ENCODE measurements at places on chromosomes 3 and 15.

DNA sequence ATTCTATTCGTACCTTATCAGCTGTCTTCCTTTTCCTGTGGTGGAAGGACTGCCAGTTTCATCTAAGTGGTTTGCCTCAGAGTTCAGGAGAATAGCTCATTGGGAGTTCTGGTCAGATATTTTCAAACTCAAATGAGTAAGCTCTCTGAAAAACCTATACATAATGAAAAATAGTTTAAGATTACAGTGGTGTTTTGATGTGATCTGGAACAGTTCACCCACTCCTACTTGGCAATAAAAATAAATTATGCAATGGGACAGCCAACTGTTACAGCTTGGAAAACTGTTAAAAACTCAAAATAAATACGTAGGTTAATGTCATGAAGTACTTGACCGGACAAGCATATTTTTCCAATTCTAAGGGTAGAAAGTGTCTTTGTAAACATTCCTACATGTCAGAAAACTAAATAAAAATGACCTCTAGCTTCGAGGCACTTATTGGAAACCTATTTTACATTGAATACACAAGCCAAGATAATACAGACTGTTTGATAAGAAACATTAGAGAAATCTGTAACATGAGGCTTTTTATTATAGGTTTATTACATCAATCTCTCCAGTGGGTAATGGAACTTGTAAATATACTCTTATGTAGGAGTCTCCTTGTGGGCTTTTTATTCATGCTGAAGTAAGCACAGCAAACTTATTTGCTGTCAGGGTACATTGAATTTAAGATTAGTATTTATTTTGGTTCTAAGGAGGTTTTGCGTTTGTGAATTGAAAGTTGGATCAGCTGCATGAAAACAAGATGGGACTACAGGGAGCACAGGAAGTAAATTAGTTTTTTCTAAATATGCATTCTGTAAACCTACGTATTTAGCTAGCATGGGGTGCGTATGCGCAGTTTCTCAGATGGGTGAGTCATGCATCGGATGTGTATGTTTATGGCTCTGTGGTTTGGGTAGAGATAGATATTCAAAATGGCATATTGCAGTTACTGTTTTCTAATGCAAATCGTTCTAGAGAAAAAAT, 453.1 kb downstream of the IL5RA start:
- peak; percentile 39 for DNase-seq

DNA sequence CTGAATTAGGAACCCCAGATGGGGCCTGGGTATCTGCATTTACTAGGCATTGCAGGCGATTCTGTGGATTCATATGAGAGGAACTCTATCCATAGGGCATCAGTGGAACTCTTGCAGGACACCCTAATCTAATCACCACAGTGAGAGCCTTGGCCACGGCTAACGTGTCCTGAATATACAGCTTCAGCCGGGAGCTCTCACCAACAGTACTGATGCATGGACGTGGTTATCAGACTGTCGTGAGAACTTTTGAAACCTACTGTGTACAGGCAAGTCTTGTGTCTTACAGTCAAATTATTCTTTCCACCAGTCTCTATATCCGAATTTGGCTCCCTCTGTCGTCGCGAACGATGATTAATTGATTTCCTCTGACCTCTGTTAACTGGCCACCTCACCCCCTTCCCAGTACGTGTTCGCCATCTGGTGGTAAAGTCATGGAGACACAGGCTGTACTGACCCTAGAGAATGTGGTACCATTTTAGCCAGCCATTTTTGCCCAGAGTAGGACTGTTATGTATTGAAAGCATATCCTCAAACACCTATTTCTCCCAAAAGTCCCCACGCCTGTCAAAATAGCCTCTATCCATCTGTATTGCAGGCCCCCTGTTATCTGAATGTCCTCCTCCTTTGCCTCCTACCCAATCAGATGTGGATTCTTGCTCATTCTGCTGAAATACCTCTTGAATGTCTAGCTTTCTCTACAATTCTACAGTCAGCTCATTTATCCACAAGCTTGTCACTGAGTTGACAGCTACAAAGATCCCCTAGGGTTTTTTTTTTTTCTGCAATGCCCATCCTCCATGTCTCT, 39.7 kb downstream of the GLDN start:
- DNase-seq: peak; percentile 70

- DNase-seq: no peak
These were observed 530.0 kb downstream of the EPHB1 start for GRCh38 chr3:135325096-135325495.

DNA sequence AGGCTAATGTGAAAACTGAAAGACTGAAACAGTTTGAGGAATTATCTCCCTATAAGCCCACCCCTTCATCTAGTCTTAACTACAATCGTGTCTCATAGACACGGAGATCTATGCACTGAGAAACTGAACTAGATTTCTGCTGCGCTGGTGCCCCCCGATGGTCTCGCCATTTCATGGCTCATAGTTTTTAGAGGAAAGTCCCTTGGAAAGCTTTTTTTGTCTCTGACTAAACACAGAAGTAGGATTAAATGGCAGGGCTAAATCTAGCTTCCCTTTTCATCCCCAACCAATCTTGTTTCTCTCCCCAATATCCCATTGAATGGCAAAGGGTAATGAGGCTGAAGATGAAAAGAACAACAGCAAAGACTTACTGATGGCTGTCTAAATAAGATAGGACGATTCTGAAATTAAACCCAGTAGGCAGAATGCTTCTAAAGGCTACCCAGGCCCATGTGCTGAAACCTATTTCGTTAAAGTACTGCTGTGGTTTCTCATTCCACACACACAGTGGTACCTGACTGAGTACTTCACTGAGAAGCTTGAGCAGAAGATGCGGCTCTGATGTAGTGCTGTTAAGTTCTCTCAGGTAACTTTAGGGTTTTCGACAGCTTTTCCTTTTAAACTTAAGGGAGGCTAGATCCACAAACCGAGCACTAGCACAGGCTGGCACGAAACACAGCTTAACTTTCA, 142.7 kb downstream of the GADL1 start:
- DNase-seq: peak; percentile 54

DNA sequence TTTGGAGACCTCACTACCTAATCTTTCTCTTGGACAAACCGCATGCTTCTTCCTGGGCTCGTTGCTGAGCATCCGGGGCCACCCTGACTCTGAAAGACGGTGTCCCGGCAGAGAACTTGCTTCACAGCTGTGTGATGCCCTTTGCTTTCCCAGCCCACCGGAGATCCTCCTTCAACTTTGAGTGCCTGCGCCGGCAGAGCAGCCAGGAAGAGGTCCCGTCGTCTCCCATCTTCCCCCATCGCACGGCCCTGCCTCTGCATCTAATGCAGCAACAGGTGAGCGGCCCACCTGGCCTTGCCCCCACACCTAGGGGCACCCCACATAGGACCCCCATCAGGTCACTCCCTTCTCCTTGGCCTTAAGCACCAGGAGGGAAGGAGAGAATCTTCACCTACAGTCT, 37.7 kb downstream of the CHDH start:
- DNase-seq: no peak

DNA sequence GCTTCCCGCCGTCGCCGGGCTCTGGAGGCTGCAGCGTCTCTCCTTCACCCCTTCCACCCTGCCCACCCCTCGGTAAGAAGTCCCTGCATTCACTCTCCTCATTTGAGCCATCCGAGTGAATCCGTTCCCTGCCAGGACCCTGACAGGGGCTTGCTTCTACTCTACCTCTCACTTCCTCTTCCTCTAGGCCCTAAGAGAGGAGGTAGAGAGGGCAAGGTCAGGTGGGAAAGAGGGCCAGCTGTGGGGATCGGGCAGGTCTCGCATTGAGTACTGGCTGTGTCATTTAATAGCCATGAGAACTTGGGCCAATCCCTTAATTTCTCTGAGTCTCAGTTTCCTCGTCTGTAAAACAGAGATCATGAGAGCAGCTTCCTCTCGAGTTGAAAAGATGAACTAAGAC, 283.6 kb downstream of the UACA start:
- no peak for DNase-seq

- DNase-seq: no peak
These were observed 68.6 kb downstream of the ST6GAL1 start for GRCh38 chr3:186998937-186999368.

- peak; percentile 89 for DNase-seq
These were observed 89.7 kb downstream of the LIPC start for GRCh38 chr15:58521293-58521991.

DNA sequence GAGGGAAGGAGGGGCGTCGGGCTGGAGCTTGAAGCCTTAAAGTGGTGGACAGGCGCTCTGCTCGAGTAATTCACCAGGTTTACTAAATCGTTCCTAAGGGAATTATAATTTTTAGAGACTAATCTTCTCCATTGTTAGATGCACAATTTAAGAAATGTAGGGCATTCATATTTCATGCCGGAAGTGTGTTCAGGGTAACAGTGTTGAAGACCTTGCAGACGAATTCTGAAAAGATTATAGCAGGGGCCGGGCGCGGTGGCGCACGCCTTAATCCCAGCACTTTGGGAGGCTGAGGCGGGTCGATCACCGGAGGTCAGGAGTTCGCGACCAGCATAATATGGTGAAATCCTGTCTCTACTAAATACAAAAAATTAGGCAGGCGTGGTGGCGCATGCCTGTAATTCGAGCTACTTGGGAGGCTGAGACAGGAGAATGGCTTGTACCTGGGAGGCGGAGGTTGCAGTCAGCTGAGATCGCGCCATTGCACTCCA, 365 bp upstream of the GTF2A2 start:
- no peak for DNase-seq

GRCh38 chr3:106542101-106542769, 673.4 kb upstream of the CBLB start:
- DNase-seq: no peak
